ENCODE measurements at places on chromosomes 16 and 17.

GRCh38 chr16:77556201-77556873, 121.5 kb upstream of the ADAMTS18 start:
- DNase-seq, result peak; percentile 65

- DNase-seq, result no peak
These were observed 7.8 kb downstream of the GRB7 start for GRCh38 chr17:39745335-39746144.

- DNase-seq, result no peak
These were observed 24.9 kb downstream of the TRIM16 start for GRCh38 chr17:15659236-15659635.

DNA sequence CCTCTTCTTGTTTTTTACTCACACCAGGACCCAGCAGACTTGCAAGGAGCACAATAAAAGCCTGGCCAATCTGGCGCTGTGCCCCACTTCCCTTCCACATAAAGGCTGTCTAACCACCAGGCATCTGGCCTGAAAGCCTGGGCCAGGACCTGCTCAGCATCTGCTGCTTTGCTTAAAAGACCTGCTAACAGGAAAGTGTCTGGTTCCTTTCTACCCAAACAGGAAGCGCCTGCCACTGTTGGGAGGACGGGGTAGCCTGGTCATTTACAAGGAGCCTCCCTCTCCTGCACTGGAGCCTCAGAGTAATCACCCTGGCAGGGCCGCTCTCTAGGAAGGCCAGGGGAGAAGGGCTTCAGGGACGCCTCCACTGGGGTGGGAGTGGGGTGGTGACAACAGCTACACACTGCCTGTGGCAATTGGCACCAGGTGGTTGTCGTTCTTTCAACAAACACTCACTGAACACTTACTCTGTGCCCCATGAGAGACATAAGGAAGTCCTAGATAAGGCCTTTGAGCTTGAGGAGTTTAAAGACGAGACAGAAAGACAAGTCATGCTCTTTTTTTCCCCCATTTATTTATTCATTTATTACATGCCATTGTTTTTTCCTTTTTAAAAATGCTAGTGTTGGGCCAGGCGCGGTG, 6.3 kb upstream of the MMP28 start:
- no peak for DNase-seq

DNA sequence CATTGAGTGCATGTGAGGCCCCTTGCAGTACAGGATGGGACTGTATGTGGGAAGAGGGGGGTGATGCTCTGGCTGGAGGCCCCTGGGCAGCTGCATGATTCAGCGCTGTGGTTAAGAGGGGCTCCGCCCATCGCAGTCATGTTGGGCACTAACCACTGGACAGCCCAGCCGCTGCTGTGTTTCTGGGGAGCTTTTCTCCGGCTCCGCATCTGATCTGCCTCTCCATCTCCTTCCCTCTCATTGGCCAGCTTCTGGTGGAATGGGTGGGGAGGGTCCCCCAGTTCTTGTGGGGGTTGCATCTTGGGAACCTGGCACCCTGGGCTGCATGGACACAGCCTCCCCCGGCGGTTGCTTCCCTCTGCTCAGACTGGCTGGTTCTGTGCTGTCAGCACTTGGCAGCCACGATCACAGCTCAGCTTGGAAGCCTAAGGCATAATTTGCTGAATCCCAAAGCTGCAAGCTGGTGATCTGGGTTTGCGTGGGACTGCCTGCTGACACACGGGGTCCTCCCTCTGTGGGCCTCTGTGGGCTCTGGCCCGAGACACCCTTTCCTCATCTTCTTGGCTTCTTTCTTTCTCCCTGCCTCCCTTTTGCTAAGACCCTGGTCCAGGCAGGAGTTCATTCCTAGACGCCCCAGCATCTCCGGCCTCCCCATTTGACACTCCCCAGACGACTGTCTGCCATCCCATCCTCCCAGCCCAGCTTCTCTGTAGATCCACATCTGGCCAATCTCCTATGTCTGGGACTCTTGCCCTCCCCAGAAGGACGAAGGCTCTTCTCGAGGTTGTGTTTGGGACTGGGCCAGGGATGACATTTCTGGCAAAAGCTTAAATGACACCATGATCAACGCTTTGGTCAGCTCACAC, 168.3 kb downstream of the SEC14L1 start:
- DNase-seq, result peak; percentile 55

- no peak for DNase-seq
These were observed 83.5 kb upstream of the DNAJA2 start for GRCh38 chr16:47056688-47057629.

- DNase-seq, result no peak
These were observed 189.7 kb downstream of the SNX29 start for GRCh38 chr16:12166271-12166670.

GRCh38 chr17:80187090-80187489, 17.3 kb downstream of the CARD14 start:
- no peak for DNase-seq

DNA sequence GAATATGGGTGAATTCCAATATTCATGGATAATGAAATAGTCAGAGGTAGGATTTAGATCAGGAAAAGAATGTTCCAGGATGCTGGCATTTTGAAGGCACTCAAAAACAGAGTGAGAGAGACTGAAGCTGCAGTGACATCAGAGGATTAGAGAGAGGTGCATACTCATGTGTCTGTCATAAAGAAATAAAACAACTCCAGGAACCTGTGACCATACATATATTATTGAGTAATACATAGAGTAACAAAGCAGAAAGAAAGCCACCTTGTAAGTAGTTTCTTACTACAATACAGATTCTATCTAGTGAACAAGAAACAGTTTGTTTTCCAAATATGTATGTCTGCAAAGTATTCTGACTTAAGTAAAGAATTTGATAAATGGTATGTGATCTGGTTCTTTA, 62.3 kb upstream of the PHOSPHO1 start:
- no peak for DNase-seq

- DNase-seq, result peak; percentile 75
These were observed 40.1 kb downstream of the MYO18A start for GRCh38 chr17:29140051-29140621.

GRCh38 chr17:60164164-60164563, 14.4 kb downstream of the CA4 start:
- no peak for DNase-seq

- no peak for DNase-seq
These were observed 1.3 kb downstream of the TMEM219 start for GRCh38 chr16:29963021-29963743.

DNA sequence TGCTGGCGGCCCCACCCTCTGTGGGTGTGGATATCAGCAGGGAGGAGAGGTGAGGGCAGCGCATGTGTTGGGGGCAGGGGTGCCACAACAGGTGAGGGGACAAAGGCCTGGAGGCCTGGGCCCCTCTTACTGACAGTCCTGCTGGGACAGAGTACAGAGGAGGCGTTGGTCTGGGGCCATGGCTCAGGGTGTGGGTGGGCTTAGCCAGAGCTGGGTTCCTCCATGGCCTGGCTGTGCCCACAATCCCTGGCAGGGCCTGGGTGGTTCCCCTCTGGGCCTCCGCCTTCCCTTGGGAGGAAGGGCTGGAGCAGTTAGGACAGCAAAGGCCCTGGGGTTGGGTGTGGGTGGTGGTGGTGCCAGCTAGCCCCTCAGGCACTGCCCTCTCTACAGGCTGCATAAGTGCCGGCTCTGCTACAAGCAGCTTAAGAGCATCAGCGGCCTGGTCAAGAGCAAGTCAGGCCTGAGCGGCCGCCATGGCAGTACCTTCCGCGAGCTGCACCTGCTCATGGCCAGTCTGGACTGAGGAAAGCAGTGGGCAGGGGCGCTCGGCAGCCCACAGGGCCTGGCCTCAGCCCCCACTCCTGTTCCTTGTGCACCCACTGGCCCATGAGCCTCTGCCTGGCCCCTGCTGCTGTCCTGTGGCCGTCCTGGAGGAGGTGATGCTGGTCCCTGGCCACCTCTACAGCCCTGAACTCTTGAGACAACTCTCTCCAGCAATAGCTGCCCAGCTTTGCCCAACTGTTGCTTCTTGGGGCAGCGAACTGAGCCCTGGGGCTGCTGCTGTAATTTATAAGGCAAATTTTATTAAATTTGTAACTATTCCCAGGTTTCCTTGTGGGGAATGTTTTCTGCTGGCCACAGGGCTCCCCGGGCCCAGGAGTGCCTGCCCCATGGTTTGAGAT, 21.1 kb downstream of the KATNB1 start:
- DNase-seq, result no peak

DNA sequence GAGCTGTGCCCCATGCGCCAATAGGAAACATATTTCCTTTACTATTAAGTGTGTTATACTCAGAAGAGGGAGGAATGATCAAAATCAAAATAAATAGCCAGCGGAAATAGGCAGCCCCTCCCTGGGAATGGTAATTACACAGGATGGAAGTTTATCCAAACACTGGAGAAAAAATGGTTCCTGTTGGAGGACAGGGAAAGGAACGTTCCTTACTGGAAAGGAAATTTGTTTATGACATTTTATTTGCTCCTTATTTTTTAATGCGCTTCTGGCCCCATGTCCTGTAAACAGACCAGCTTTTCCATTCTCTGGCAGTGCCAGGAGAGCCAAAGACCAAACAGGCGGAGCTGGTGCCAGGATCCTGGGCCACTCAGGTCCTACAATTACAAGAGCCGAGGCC, 273.7 kb downstream of the SOX9 start:
- no peak for DNase-seq

- DNase-seq, result no peak
These were observed 83.9 kb downstream of the SPECC1 start for GRCh38 chr17:20092973-20093626.

DNA sequence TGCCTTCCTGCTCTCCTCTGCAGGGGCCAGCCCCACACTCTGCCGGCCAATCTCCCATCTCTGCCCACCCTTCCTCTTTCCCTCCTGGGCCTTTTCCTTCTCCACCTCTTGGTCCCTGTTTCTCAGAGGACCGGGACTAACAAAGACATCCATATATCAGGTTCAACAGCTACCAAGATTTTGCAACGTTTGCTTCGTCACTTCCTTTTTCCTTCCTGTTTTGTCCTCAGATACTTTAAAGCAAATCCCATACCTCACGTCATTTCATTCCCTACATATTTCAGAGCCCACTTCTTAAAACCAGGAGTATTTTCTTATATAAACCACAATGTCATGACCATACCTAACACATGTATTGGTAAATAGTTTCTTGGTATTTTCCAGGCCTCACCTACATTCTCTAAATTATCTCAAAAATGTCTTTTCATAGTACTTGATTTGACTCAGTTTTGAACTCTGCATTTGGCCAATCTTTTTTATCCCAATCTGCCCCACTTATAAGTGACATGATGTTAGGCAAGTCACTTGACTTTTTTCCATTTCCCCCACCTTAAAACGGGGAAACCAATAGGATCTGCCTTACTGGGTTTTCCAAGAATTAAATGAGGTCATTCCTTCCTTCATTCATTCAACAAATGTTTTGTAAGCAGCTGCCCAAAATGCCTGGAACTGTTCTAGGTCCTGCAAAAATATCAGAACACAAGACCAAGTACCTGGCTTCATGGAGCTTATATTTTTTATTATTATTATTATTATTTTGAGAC, 7.2 kb upstream of the USP10 start:
- no peak for DNase-seq

GRCh38 chr16:2777903-2778629, 986 bp upstream of the ELOB start:
- no peak for DNase-seq

GRCh38 chr17:80035687-80035936, at the start of gene TBC1D16:
TBC1D16 (minus strand) TSS chr17:80035872; CDS start chr17:80013547, 22,325 bp downstream.
- DNase-seq, result no peak

- peak; percentile 87 for DNase-seq
These were observed 38.5 kb downstream of the IGF2BP1 start for GRCh38 chr17:49035470-49036269.

GRCh38 chr17:43114151-43114552, 11.0 kb downstream of the BRCA1 start:
- DNase-seq, result peak; percentile 71

DNA sequence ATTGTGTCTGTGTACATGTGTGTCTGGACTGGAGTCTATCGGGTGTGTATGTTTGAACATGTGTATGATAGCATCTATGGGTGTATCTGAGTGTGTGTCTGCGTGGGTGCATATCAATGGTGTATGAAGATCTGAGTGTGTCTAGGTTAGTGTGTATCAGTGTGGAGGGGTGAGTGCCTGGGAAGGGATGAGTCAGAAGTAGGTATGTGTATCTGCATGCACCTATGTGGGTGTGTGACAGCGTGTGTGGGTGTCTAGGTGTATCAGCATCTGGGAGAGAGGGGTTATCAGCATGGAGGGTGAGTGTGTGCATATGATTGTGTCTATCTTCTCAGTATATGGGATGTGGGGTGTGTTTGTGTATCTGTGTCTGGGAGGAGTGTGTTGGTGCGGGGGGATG, 58.2 kb upstream of the LHX1 start:
- DNase-seq, result no peak

DNA sequence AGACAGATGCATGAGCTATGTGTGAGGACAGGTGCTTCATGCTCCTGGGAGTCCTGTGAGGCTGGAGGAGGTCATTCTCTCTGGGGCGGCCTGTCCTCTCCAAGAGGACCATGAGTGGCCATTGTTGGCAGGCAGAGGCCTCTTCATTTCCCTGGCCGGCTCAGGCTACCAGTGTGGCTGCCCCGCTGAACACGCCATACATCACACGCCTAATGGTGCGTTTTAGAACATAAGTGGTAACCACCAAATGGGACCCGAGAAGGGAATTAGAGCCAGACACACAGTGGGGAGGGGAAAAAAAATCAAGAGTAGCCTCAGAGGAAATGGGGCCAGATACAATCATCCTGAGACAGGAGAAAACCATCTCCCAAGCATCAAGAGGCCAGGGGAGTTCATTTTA, 140.0 kb downstream of the SPACA3 start:
- DNase-seq, result no peak

GRCh38 chr16:77276661-77277060, 77.5 kb downstream of the SYCE1L start:
- no peak for DNase-seq

DNA sequence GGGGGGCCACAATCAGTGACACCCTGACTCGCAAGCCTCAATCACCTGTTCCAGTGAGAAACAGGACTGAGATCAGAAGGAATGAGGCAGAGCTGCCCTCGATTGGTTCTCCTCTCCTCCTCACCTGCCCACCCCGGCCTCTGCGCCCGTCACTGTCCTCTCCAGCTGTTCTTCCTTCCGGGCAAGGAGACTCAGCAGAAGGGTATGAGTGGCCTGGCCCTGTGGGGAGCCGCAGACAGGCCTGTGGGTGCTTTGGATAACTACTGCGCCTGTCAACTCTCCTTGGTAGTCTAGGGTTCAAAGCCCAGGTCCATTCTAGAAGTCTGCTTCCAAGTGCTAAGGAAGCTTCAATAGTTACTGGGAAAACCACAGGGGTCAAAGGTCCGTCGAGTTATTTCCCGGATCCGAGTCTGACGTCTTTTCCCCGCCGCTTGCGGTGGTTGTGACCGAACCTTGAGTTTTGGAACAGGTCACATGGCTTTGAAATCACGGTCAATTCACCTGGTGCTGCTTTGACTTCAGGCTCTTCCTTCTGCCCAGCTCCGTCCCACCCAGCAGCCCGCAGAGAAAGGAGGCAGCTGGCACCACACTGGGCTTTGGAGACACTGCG, 8.3 kb downstream of the CARD14 start:
- DNase-seq, result no peak

DNA sequence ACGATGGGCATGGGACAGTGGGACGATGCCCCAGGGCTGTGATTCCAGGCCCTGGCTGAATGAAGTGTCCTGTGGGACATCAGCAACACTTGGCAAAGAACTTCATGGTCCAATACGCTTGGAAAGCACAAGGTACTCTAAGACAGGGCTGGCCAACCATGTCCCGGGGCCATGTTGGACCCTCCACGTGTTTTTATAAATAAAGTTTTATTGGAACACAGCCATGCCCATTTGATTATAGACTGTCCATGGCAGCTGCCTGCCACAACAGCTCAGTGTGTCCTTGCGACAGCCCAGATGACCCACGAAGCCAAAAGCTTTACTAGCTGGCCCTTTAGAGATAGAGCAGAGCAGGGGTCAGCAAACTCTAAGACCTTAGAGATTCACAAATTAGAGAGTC, 282.1 kb downstream of the C16orf95 start:
- no peak for DNase-seq

Data from ACHN (cell line).